T-helper 17 cell (primary cell): ENCODE measurements at places on chromosomes 5 and 9.

GRCh38 chr5:39829441-39829840 is 404.7 kb upstream of the DAB2 start:
- no peak for DNase-seq

DNA sequence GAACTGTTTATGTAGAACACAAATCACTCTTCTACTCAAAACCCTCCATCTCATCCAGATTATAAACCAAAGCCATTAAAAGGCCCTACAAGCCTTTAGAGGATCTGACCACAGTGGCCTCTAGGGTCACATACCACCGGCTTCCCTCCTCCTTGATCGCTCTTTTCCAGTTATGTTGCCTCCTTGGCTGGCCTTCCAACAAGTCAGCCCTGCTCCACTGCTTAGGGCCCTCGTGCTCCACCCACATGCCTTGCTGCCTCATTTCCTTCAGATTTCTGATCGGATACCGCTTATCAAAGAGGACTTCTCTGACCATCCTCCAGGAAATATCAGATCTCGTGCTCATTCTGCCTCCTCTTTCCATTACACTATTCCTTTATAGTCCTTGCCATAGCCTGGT is 139.4 kb upstream of the RAI14 start:
- DNase-seq, result no peak

- DNase-seq, result no peak
These were observed 70.1 kb upstream of the CCDC180 start for GRCh38 chr9:97237311-97237786.

DNA sequence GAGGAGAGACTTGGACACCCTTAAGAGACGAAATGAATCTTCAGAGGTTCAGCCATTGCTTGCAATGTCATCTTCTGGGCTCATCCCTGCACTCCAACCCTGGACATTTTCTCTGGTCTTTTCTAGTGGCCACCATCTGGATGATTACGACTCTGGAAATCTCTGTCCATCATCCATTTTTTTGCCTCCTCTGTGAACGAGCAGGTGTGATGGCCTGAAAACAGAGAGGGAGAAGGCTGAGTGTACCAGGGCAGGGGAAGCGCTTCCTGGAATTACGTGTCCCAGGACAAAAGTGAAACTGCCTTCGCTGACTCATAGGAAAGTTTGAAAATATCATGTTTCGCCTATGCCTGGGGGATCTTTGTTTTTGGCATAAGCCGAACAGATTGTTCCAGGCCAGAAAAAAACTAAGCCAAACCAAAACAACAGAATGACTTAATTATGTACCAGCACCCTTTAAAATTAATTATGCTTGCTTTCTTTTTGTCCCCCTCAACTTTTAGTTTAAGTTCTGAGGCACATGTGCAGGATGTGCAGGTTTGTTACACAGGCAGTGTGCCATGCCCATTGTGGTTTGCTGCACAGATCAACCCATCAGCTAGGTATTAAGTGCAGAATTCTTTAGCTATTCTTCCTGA is 31.9 kb downstream of the ANKRD33B start:
- no peak for DNase-seq

DNA sequence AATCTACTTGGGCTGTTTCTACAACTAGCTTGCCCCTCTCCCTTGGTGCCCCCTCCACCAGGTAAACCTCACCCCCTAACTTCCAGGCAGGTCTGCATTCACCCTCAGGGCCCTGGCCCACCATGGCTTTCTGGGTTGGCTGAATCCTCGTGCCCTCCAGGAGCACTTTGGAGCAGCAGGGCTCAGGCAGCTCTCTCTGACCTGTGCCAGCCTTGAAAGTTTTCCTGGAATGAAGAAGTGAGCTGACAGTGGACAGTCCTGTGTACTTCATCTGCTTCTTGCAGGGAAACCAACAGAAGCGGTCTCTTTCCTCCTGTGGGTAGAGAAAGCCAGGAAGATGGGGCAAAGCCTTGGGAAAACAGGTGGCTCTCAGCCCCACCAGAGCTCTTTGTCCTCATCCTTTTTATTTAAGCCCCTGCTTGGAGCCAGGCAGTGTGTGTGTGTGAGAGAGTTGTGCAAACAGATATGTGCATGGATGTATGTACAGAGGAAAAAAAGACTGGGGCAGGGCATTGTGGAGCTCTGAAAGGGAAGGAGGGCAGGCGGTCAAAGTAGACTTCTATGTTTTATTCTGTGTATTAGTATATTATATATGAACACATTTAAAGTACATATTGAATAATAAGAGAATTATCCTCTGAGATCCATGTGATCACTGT is 62.3 kb upstream of the SPRY4 start:
- DNase-seq, result no peak

DNA sequence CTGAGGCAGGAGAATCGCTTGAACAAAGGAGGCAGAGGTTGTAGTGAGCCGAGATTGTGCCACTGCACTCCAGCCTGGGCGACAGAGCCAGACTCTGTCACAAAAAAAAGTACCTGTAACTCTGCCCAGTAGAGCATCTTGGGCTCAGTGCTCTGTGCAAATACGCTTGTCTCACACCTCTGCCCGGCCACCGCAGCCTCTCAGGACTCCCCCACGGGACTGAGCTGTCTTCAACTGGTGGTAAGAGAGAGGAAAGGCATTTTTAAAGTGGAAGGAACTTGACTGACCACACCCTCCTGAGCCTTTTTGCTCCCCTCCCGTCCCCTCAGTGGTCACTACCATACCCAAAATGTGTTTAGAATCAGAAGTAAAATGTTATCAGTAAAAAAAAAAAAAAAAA is 174.3 kb upstream of the PIK3R1 start:
- DNase-seq, result no peak

DNA sequence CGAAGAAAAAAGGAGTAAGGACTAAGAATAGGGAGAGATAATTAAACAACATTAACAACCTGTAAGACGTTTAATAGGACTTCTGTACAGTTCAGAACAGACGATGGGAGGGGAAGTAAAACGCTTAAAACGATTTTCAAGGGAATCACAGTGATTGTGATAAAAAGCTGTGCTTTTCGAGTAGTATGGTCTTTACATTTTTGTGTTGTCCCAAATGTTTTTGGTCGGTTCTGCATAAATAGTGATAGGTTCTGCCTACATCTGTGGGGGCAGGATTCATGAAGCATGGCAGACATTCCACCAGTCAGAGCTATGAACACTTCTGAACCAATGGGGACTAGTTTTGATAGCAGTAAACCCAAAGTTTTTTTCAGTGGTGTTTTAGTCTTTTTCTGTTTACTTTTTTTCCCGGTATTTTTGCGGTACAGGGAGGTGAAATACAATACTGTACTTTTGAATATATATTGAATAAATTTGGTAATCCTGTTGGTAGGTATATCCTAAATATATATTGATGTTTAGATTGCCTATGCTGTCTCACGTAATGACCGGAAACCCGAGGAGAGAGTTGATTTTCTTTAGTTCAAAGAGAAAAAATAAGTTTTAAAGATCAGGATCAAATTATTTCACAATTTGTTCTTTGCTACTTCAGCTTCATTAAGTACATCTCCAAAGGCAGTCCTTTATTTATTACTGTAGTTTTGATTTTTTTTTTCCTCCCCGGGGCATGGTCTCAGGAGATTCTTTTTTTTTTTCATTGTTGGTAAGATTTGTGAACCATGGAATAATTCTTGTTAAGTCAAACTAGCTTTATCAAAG is 1.3 kb downstream of the ERBIN start:
- no peak for DNase-seq

DNA sequence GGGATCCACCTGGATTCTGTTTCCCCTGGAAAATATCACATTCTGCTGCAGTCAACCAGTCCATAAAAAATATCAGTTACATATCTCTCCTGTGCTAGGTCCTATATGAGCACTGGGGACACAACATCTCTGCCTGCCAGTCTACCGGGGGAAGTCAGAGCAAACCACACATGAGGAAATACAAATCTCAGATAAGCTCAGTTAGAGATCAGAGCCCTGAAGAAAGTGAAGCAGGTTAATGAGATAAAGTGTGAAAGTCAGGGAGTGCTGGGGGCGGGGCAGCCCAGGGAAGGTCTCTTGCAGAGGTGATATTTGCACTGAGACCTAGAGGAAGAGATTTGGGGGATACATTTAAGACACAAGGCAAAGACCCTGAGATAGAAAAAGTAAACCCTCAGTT is 67.8 kb upstream of the SLC1A1 start:
- no peak for DNase-seq

- DNase-seq, result no peak
These were observed 369.1 kb downstream of the NDUFS4 start for GRCh38 chr5:53929570-53929969.

DNA sequence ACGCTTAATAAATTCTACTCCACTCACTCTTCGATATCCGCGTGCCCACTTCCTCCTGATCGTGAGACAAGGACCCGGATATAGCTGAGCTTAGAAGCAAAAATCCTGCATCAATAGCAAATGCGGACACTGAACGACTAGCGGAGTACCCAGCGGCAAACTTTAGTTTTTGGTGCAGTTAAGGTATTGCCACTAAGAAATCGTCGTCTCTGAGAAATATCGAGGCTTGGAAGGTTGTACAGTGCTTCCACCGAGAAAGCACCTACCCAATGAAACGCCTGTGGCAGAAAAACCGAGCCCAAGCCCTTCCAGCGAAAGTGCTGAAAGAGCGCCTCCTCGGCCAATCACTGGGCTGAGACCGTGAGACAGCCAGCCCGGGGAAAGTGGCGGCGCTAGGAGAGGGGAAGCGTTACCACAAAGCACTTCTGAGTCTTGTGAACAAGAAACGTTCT is 32.2 kb downstream of the ANXA2R start:
- DNase-seq, result peak; percentile 67

DNA sequence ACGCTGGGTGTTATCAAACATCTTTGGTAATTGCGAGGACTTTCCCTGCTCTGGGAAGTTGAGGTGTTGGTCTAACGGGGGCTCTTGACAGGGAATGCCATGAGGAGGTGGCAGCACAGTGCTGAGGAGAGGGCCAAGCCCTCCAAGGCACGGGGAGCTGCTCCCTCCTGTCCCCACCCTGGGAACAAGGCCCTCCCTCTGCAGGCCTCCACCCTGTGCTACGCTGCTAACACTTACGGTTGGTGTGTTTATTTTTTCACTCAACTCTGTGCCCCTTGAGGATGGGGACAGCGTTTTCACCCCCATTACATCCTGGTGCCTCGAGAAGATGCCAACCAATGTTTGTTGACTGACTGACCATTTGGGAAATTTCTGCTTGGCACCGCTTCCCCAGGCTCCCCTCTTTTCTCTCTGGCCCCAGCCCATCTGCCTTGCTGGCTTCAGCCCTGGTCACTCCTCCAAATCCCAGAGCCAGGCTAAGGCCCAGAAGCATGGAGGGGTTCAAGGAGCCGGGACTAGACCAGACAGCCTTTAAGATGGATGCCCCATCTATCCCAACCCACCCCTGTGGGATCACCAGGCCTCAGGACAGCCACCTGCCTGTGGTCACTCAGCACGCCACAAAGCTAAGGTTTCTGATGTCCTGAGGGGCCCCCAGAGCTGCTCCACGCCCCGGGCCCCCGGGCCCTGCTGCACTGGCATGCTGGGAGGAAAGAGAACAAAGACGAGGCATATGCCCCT is 125.7 kb downstream of the BARX1 start:
- DNase-seq, result no peak

- no peak for DNase-seq
These were observed 41.8 kb downstream of the GRAMD2B start for GRCh38 chr5:126464959-126465358.

DNA sequence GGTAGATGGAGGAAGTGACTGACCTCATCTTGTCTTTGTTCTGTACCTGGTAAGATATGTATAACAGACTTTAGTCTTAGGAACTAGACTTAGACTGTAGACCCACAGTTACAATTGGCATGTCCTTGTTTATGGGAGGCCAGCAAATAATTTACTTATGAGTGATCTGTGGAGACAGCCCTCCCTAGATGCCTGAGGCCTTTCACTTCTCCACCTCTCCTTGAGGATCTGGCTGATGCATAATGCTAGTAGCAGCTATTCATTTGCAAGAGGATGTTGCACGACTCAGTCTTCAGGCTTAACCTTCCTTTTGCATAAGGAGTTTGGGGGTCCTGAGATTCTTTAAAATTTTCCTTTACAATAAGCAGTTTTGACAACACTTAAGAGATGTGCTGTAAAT is 100.7 kb downstream of the YTHDC2 start:
- DNase-seq, result no peak

GRCh38 chr9:126501383-126502331 is 112.1 kb upstream of the LMX1B start:
- DNase-seq, result no peak
